IPS-NIHi11 (cell line): ENCODE measurements at places on chromosomes 6 and 20.

GRCh38 chr6:135008072-135008940, 46.3 kb downstream of the HBS1L start:
- DNase-seq = no peak

DNA sequence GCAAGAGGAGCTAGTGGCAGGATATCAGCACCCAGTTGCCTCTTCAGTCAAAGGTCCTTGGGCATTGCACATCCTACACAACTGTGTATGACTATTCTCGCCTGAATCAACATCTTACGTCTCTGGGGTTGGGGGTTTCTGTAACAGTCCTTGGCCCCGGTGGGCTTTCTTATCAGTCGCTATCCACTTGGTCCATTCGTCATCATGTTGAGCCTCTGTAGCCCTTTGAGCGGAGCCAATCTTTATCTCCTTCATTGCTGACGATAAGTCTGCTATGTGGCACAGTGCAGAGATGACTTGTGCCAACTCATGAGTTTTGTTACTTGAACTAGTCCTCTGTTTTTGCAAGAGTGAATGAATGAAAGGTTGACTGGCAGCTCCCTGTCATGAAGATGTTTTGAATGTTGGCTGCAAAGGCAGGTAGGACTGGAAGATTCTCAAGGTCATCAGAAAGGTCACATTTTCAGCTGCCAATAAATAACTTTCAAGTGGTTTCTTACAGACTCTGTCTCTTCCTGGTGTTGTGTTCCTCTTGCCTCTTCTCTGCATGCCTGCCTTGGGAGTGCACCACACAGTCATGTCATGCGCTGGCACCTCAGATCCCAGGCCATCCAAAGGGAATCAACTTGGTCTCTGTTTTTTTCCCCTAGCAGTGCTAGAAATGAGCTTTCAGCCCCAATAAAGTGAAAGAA, 238.9 kb downstream of the SLC24A3 start:
- no peak for DNase-seq

- DNase-seq = no peak
These were observed 91.9 kb upstream of the SLC24A3 start for GRCh38 chr20:19120569-19120968.

- DNase-seq = no peak
These were observed 132.3 kb upstream of the SULF2 start for GRCh38 chr20:47917549-47918070.

- peak; percentile 77 for DNase-seq
These were observed 78.4 kb downstream of the GMPR start for GRCh38 chr6:16316741-16317251.

- no peak for DNase-seq
These were observed 1.3 kb downstream of the RGS19 start for GRCh38 chr20:64077876-64078551.

DNA sequence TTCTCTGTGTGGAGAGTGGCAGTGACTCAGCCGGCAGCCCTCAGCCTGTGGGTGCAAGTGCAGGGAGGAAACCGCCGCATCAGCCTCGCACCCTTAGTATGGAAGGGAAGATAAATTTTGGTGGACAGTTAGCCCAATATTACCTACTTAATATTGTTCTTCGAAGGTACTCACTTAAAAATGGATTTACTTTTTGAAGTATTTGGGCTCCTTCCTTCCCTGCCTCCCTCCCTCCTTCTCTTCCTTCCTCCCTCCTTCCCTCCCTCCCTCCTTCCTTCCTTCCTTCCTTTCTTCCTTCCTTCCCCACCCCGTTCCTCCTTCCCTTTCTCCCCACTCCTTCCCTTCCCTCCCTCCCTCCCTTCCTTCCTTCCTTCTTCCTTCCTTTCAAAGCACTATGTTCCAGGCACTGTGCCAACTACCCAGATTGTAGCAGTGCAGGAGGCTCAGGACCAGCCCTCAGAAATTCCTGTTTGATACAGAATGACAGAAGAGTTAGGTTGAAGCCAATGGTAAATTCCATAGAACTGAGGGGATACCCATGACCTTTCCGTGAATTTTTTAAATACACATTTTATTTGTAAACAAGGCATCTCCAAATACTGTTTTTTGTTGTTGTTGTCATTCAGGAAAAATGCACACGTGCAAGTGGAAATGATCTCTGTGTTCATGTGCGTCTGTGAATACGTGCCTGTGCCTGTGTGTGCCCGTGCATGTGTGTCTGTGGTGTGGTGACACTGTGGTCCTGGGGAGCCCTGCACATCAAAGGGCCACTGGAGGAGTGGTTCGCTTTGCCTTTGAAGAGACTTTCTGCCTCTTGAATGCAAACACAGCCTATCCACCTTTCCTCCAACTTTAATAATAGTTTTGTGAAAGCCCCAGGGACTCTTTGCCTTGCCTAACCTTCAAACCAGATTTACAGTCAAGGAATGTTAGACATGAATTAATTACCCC, 141.7 kb downstream of the EDN3 start:
- no peak for DNase-seq

- no peak for DNase-seq
These were observed 7.4 kb upstream of the PNRC1 start for GRCh38 chr6:89073014-89073620.

- no peak for DNase-seq
These were observed 396.0 kb downstream of the TBC1D32 start for GRCh38 chr6:120938164-120938875.

DNA sequence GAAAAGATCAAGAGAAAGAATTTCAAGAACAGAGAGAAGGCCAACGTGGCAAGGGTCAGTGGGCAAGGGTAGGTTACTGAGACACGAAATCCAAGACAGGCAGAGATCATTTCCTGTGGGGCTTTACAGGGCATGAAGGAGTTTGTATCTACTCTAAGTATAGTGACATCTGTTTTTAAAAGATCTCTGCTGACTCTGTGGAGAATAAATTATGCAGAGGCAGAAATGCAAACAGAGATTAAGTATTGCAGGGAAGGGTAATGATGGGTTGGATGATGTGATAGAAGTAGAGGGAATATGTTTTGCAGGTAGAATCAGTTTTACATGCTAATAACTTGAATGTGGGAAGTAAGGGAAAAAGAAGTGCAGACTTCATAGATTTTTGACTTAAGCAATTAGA, 243.5 kb downstream of the FRK start:
- DNase-seq = no peak

DNA sequence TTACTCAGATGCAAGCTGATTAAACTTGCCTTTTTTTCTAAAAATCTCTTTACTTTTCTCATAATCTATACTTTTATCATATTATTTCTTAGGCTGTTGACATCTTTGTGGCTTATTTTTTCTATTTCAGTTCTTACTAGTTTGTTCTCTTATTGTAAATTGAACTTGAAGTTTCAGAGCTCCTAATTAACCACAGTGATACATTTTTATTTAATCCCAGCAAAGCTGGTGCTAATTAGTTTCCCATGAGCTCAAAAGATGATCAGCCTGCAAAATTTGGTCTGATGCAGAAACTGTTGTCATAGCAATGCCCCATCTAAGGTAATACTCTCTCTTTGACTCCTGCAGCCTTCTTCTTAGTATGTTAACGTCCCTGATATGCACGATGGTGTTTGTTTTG, 170.3 kb downstream of the FUT9 start:
- no peak for DNase-seq

GRCh38 chr6:134249239-134249758, 68.6 kb downstream of the SGK1 start:
- no peak for DNase-seq

DNA sequence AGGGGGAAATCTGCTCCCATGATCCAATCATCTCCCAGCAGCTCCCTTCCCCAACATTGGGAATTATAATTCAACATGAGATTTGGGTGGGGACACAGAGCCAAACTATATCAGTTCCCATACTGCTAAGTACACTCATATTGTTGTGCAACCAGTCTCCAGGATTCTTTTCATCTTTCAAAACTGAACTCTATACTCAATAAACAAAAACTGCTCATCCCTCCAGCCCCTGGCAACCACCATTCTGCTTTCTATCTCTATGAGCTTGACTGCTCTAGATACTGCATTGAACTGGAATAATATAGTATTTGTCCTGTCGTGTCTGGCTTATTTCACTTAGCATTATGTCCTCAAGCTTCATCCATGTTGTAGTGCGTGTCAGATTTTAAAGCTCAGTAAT, 42.9 kb downstream of the STX11 start:
- no peak for DNase-seq

DNA sequence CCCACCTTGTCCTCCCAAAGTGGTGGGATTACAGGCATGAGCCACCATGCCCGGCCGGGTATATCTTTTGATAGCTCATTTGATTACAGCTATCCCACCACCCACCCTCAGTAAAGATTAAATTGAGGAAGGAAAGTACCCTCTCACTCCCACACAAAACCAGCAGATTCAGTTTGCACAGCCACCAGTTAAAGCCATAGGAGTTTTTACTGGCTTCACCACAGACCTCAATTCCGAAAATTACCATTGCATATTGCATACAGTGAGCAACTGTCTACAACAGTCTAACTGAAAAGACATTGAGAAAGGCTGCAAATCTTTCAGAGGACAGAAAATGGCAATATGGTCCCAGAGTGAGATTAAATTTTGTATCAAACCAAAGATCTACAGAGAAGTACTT, 34.9 kb downstream of the ESF1 start:
- DNase-seq = no peak

GRCh38 chr20:36036688-36037087, 68.3 kb downstream of the CNBD2 start:
- no peak for DNase-seq

DNA sequence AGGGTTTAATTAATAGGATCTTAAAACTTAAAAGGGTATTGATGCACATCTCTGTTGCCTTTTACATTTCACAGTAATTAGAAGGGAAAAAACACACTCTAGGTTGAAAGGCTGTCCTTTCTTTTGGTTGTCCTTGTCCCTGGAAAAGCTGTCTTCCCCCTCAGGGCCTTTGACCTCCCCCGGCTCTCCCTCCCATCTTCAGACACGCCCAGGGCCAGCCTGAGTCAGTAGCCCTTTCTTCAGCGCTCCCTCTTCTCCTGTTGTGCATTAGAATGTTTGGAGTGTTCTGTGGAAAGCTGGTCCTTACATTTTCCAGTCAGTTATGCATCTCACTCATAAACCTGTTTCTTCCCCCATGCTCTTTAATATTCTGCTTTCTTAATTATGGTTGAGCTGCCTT, 157.0 kb downstream of the MTHFD1L start:
- DNase-seq = peak; percentile 45

DNA sequence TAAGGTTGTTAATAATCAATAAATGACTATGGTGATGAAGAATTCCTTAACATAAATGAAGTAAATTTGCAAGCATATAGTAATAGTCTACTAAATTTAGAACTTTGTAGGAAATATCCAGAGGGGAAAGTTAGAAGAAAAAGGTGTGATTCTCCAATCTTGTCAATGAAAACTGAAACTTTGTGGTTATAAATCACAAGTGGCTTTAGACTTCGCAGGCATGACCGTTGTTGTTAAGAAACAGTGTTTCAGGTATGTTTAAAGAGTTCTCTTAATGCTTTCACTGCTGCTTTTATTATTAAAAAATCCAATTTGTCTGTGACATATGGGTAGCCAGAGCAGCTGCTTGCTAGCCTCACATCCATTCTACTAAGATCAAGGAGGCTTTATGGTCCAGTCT, 475.6 kb upstream of the ADGRB3 start:
- DNase-seq = no peak

- no peak for DNase-seq
These were observed 78.7 kb downstream of the UST start for GRCh38 chr6:148825492-148825891.
